Neuronal stem cell (in vitro differentiated cells): ENCODE measurements at places on chromosomes 4 and X.

DNA sequence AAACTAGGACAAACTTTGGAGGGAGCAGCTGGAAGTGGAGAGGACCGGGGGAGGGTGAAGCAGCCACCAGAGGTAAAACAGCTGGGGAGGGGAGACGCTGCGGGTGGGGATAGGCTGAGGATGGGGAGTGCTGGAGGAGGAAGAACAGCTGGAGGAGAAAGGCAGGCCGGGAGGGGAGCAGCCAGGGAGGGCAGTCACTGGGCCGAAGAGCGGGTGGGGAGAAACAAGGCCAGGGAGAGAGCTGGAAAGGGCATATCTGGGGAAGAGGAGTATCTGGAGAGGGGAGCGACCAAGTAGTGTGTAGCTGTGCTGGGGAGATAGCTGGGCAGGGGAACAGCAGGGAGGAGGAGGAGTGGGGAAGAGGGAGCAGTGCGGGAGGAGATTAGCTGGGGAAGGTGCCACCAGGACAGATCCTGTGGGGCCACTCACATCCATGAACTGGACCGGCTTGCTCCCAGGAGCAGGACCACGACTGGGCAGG, 2.7 kb downstream of the SLC38A5 start:
- no peaks in the 10 kb centered on the region for H3K27me3 ChIP-seq
- H3K36me3 ChIP-seq = no peaks in the 10 kb centered on the region
- H3K4me3 ChIP-seq = no peak overlapping the region
- no peak for DNase-seq

- no peak overlapping the region for H3K27ac ChIP-seq
- no peaks in the 10 kb centered on the region for H3K27me3 ChIP-seq
- no peaks in the 10 kb centered on the region for H3K4me1 ChIP-seq
- no peak for DNase-seq
- H3K4me3 ChIP-seq = no peak overlapping the region
Measured at GRCh38 chrX:34053931-34054330, 78.2 kb downstream of the FAM47A start.

- H3K36me3 ChIP-seq = no peaks in the 10 kb centered on the region
- H3K4me1 ChIP-seq = no peaks in the 10 kb centered on the region
- H3K4me3 ChIP-seq = no peak overlapping the region
- no peaks in the 10 kb centered on the region for H3K27me3 ChIP-seq
- DNase-seq = no peak
- H3K27ac ChIP-seq = no peak overlapping the region
Measured at GRCh38 chr4:44157611-44158277, 290.9 kb downstream of the KCTD8 start.

- no peak for DNase-seq
- no peaks in the 10 kb centered on the region for H3K27me3 ChIP-seq
- H3K4me1 ChIP-seq = peaks cover 9% of the 10 kb centered on the region
- H3K36me3 ChIP-seq = peaks cover 2% of the 10 kb centered on the region
Measured at GRCh38 chr4:7759216-7759615, 180.4 kb downstream of the AFAP1 start.

- H3K27me3 ChIP-seq = no peaks in the 10 kb centered on the region
- H3K36me3 ChIP-seq = peaks cover 39% of the 10 kb centered on the region
- no peak overlapping the region for H3K27ac ChIP-seq
- no peak overlapping the region for H3K4me3 ChIP-seq
Measured at GRCh38 chr4:99593781-99594641, 19.4 kb downstream of the MTTP start.

GRCh38 chr4:151205722-151206121, 71.2 kb upstream of the PRSS48 start:
- H3K4me1 ChIP-seq = peaks cover 8% of the 10 kb centered on the region
- no peak overlapping the region for H3K4me3 ChIP-seq
- no peak for DNase-seq
- no peak overlapping the region for H3K27ac ChIP-seq
- H3K27me3 ChIP-seq = no peaks in the 10 kb centered on the region

- no peak overlapping the region for H3K27ac ChIP-seq
- H3K27me3 ChIP-seq = no peaks in the 10 kb centered on the region
- no peak overlapping the region for H3K4me3 ChIP-seq
- no peak for DNase-seq
- H3K4me1 ChIP-seq = peaks cover 7% of the 10 kb centered on the region
Measured at GRCh38 chr4:101418055-101418454, 70.7 kb upstream of the PPP3CA start.

DNA sequence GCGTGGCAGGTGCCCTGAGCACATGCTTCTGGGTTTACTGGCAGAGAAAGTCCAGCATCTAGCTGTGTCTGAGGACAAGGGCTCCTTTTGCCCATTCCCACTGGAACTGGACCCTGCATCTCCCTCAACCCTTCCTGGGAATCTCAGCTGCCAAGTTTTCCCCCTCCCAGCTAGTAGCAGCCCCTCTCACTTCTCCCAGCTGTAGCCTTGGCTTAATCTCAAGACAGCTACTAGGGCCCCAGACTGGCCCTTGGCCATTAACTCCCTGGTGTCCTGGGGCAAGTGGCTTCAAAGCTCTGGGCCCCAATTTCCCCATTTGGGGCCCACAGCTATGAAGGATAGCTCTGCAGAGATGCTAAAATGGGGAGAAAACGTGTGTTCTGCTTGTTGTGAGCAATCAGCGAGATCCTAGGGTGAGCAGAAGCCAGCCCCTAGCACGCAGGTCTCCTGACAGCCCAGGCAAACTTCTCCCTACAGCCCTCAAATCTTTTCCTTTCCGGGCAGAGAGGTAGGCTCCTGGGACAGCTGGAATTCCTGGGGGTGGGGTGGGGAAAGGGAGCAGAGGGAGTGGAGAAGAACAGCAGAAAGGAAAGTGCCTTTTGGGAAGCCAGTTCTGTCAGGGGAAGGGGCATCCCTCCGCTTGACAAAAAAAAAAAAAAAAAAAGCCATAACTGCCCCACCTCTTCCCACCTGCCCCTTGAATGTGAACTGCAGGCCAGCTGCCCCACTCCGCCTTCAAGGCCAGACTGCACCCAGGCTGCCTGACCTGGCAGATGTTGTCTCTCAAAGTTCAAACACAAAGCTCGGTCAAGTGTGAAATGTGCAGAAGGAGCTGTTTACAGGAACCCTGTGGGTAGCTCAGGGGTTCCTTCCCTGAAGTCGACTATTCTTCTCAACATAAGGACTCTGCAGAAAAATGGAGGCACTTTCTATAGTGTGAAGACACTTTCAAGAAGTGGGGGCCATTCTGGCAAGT, 16.6 kb downstream of the FGD1 start:
- H3K4me3 ChIP-seq = no peak overlapping the region
- DNase-seq = no peak
- no peaks in the 10 kb centered on the region for H3K36me3 ChIP-seq
- peaks cover 20% of the 10 kb centered on the region for H3K4me1 ChIP-seq
- no peaks in the 10 kb centered on the region for H3K27me3 ChIP-seq

- H3K4me1 ChIP-seq = no peaks in the 10 kb centered on the region
- no peaks in the 10 kb centered on the region for H3K27me3 ChIP-seq
- H3K36me3 ChIP-seq = no peaks in the 10 kb centered on the region
- no peak for DNase-seq
Measured at GRCh38 chrX:22559506-22559905, 286.8 kb downstream of the CBLL2 start.

DNA sequence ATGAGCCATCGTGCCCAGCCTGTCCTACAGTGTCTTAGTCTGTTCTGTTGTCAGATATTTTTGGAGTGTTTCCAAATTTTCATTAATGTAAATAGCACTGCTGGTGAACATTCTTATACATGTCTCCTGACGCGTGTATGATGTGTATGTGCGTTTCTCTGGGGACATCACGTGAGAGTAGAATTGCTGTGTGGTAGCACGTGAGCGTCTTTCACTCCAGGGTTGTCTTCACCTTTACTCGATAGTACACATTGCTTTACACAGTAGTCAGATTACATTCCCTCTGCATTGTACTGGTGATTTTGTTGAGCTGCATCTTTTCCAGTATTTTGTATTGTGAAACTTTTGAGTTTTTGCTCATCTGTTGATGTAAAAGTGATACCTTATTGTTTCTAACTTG, 60.0 kb downstream of the ARHGAP10 start:
- H3K4me3 ChIP-seq = no peak overlapping the region
- H3K27ac ChIP-seq = no peak overlapping the region
- peaks cover 2% of the 10 kb centered on the region for H3K4me1 ChIP-seq
- no peak for DNase-seq
- H3K27me3 ChIP-seq = no peaks in the 10 kb centered on the region

DNA sequence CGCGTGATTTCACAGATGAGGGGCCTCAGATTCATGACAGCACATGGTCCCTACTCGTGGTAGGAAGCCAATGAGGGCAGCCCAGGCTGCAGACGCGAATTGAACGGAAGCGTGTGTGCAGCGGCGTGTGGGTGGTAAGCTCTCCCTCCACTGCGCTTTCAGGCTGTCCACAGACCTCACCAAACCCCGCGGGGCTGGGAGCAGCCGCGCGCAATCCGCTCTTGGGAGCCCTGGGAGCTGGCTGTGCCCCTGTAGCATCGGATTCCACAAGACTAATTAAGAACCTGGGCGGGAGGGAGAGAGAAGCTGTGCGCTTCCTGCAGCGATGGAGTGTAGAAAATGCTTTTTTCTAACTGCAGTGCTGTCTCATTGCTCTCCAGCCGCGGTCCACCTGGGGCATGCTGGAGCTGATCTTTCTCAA, 134.9 kb downstream of the STOX2 start:
- no peak overlapping the region for H3K27ac ChIP-seq
- H3K27me3 ChIP-seq = no peaks in the 10 kb centered on the region
- H3K4me3 ChIP-seq = peak overlapping the region; percentile 49
- DNase-seq = peak; percentile 35
- H3K4me1 ChIP-seq = no peaks in the 10 kb centered on the region

GRCh38 chr4:25875281-25875745, 12.5 kb upstream of the SEL1L3 start:
- no peaks in the 10 kb centered on the region for H3K36me3 ChIP-seq
- DNase-seq = no peak
- no peak overlapping the region for H3K27ac ChIP-seq
- H3K27me3 ChIP-seq = no peaks in the 10 kb centered on the region

GRCh38 chr4:125323654-125324053, 8.9 kb downstream of the FAT4 start:
- no peak overlapping the region for H3K4me3 ChIP-seq
- H3K4me1 ChIP-seq = peaks cover 2% of the 10 kb centered on the region
- no peak overlapping the region for H3K27ac ChIP-seq
- H3K27me3 ChIP-seq = no peaks in the 10 kb centered on the region
- DNase-seq = no peak

GRCh38 chrX:5399403-5399802, 829.3 kb downstream of the NLGN4X start:
- no peak for DNase-seq
- H3K4me1 ChIP-seq = no peaks in the 10 kb centered on the region
- H3K4me3 ChIP-seq = no peak overlapping the region
- H3K27me3 ChIP-seq = no peaks in the 10 kb centered on the region

- H3K4me1 ChIP-seq = no peaks in the 10 kb centered on the region
- H3K36me3 ChIP-seq = no peaks in the 10 kb centered on the region
- no peaks in the 10 kb centered on the region for H3K27me3 ChIP-seq
- no peak for DNase-seq
Measured at GRCh38 chr4:75142382-75142781, 209.5 kb downstream of the PARM1 start.

- H3K4me1 ChIP-seq = no peaks in the 10 kb centered on the region
- no peaks in the 10 kb centered on the region for H3K27me3 ChIP-seq
- no peak for DNase-seq
- no peaks in the 10 kb centered on the region for H3K36me3 ChIP-seq
- no peak overlapping the region for H3K27ac ChIP-seq
Measured at GRCh38 chrX:123256378-123256777, 72.3 kb downstream of the GRIA3 start.

DNA sequence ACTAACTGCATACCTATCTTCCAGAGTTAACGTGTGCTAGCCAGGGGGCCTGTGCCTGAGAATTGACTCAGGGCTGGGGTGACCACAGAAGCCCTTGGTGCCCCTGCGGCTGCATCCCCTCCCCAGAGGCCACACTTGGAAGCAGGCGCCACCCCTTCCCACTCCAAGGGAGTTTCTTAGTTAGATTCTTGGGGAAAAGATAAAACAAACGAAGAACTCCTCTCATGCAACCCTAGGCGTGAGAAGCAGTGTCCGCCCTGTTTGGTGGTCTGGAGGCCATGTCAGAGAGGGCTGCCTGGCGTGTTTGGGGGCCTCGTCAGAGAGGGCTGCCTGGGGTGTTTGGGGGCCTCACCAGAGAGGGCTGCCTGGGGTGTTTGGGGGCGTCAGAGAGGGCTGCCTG, 50.3 kb upstream of the HGFAC start:
- H3K36me3 ChIP-seq = no peaks in the 10 kb centered on the region
- peaks cover 39% of the 10 kb centered on the region for H3K4me1 ChIP-seq
- H3K27ac ChIP-seq = no peak overlapping the region
- H3K27me3 ChIP-seq = no peaks in the 10 kb centered on the region
- no peak for DNase-seq

GRCh38 chr4:73446336-73446938, 10.4 kb downstream of the AFP start:
- H3K4me3 ChIP-seq = no peak overlapping the region
- no peaks in the 10 kb centered on the region for H3K36me3 ChIP-seq
- H3K27ac ChIP-seq = no peak overlapping the region
- H3K27me3 ChIP-seq = peaks cover 10% of the 10 kb centered on the region

DNA sequence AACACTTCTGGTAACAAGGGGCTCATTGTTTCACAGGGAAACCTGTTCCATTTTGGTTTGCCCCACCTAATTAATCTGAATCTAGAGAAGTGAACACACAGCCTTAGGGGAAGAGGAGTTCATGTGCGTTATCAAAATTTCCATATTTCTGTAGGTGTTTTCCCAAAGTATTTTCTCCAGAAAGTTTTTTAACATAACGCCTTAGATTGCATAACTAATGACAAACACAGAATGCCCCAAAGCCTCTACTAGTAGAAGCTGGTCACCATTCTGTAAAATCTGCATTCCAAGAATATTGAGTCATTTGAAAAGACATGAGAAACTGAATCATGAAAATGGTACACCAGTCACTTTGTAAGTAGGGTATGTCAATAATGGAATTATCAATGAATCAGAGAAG, 41.1 kb downstream of the IL13RA2 start:
- peaks cover under 1% of the 10 kb centered on the region for H3K27me3 ChIP-seq
- no peak overlapping the region for H3K27ac ChIP-seq
- H3K4me1 ChIP-seq = no peaks in the 10 kb centered on the region
- H3K4me3 ChIP-seq = no peak overlapping the region

DNA sequence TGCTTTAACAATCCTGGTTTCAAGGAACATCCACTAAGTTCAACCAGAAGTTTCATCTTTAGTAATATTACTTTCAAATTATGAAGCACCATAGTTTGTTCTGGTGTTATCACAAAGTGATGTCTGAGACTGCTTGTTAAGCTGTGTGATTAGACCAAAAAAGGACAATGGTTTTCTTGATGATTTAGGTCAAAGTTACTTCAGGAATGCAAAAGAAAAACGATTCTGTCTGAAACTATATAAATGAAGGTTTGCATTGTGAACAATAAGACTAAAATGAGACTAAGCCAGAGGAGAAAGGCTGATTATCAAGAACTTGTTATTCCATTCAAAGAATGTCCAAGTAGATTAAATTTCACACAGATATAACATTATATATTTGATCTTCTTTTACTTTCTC, 122.4 kb upstream of the ETNPPL start:
- no peak overlapping the region for H3K27ac ChIP-seq
- H3K27me3 ChIP-seq = no peaks in the 10 kb centered on the region
- peaks cover 9% of the 10 kb centered on the region for H3K4me1 ChIP-seq
- no peak overlapping the region for H3K4me3 ChIP-seq
- H3K36me3 ChIP-seq = no peaks in the 10 kb centered on the region
